Esophagus squamous epithelium (tissue), 5 donors: ENCODE measurements at places on chromosomes 11 and 22. TPM values are rescaled to one million over a fixed set of nuclear protein-coding genes. Genes with fewer than 3 reads are reported as not detected.

- peaks cover 9% of the 10 kb centered on the region for H3K4me1 ChIP-seq
- no peaks in the 10 kb centered on the region for H3K27me3 ChIP-seq
- H3K36me3 ChIP-seq, result peaks cover 8% of the 10 kb centered on the region
Observed at GRCh38 chr22:24389680-24390079, 37.7 kb upstream of the ADORA2A start.

DNA sequence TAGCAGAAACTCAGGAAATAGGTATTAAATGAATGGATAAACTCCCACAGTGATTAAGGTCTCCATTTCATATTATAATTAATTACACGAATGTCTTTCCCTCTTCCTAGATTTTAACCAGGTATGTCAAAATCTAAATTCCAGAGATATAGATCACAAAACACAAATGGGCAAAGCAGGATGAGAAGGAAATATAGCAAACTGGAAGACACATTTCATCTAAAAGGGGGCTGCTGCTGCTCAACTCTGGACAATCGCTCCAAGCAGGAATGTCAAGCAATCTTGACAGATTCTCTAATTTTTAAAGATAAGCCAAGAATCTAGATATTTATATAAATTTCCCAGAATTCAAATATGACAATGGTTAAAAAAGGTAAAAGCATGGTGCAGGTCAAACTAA, 554.2 kb upstream of the CCDC90B start:
- H3K27me3 ChIP-seq, result no peaks in the 10 kb centered on the region
- no peak overlapping the region for H3K27ac ChIP-seq
- H3K36me3 ChIP-seq, result no peaks in the 10 kb centered on the region
- H3K4me3 ChIP-seq, result no peak overlapping the region
- DNase-seq, result no peak

GRCh38 chr11:35717043-35717442, 54.5 kb downstream of the TRIM44 start:
- no peaks in the 10 kb centered on the region for H3K4me1 ChIP-seq
- no peak overlapping the region for H3K4me3 ChIP-seq
- no peak overlapping the region for H3K27ac ChIP-seq
- DNase-seq, result no peak

GSC2 gene
- not detected for total RNA-seq

SMIM35 gene
- total RNA-seq, result not detected
